ENCODE measurements at places on chromosomes 1 and 21.

- no peak for DNase-seq
Observed at GRCh38 chr21:17848228-17848627, 29.1 kb upstream of the C21orf91 start.

DNA sequence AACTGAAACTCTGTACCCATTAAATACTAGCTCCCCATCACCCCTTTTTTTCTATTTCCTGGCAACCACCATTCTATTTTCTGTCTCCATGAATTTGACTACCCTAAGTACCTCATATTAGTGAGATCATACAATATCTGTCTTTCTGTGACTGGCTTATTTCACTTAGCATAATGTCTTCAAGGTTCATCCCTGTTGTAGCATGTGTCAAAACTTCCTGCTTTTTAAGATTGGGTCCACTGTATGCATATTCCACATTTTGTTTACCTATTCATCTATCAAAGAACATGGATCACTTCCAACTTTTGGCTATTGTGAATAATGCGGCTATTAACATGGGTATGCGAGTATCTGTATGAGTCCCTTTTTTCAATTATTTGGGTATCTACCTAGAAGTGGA is 181.6 kb upstream of the ZNHIT6 start:
- DNase-seq: no peak

DNA sequence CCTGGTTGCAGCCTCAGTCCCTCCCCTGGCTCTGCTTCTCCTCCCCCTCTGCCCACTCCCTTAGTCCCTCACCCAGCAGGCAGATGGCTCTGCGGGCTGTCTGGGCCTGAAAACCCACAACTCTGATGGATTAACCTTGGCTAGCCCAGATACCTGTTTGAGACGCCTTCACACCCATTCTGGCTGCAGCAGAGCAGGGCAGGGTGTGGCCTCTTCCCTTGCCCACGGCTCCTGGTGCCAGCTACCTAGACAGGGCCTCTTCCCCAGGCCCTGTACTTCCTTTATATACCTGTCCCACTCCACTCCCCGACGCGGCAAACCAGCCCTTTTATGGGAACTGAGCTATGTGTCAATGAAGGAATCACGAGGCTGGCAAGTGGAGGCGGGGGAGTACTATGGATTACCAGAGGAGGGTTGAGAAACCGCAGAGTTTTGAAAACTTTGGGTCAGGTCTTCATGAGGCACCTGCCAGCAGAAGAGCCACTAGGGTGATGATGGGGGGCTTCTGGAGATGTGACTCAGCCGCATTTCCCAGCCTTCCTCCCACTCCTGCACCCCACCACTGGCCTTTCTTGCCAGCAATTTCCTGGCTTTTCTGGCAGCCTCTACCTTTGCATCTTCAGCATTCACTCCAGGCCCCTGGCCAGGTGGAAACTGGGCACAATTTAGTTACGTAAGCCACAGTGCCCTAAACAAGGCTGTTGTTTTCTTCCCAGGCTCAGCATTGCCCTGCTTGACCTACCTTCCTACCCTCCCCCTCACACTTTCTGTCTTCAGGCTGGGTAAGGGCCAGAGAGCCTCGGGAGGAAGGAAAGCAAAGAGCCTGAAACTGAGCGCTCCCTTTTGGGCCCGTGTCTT is at the start of gene CHI3L1:
Gene CHI3L1 (minus strand): TSS at position 259 of the 858 bp plus-strand sequence. CDS start 81 bp downstream, at position 178.
- peak; percentile 87 for DNase-seq

DNA sequence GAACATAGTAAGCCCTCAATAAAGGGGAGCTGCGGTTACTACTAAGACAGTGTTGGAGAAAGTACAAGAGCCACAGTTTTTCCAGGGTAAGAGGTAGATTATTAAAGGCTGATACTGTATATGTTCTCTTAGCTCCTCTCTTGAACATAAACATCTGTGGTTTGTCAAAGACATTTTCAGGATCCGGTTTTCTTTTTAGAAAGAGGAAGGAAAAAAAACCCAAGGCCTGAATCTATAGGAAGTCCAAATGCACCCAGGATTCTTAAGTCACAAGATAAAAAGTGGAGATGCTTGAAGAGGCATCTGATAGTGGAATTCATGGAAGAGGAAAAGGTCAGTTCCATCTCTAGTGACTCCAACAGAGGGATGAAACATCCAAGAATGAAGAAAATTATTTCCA is 24.6 kb upstream of the SLC45A3 start:
- DNase-seq: no peak

- no peak for DNase-seq
Observed at GRCh38 chr1:186882372-186883134, 53.8 kb downstream of the PLA2G4A start.

- no peak for DNase-seq
Observed at GRCh38 chr1:17636612-17637011, 97.1 kb downstream of the ARHGEF10L start.

DNA sequence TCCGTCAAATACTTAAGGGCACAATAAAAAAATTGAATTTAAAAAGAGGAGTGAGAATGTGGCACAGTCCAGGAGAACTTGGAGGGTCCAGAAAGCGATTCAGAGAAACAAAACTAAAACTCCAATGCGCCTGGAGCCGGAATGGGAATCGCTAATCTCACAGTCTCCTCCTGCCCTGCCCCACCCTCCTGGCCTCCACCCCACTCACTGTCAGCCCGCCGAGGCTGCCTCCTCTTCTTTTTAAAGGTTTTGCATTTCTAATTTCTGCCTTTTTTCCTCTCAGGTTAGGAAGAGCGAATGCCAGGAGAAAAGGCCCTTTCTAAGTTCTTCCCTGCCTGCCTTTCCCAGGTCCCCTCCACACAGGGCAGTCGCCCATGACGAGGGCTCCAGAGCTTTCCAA is 135.3 kb downstream of the ZBTB18 start:
- DNase-seq: no peak

GRCh38 chr1:186228749-186229148 is 146.3 kb downstream of the TPR start:
- no peak for DNase-seq

DNA sequence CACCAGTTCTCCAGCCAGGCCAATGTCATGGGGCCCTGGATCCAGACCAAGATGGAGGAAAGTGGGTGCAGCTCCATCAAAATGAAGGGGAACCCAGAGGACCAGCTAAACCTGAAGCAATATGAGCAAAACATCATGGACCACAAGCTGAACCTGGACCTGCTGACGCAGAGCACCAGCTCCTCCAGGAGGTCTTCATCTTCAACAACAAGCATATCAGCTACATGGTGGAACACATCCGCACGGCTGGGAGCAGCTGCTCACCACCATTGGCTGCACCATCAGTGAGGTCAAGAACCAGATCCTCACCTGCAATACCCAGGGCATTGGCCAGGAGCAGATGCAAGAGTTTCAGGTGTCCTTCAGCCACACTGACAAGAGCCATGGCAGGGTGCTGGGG is 13.7 kb upstream of the EPHA10 start:
- no peak for DNase-seq

DNA sequence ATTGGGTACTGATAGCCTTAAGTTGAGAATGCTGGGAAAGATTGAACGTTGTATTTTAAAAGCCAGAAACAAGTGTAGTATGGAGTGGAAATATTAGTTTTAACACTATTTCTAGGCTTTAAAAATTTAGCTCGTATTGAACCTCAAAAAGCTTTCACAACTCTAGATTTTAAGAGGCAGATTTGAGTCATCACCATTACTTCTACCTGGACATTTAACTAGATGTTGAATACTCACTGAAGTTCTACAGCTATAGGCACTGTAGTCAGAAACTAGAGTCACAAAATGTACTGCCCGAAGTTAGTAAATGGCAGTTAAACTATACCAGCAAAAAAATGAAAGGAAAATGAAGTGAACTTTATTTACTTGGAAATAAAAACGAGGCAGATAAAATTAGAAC is 96.5 kb downstream of the NEK7 start:
- DNase-seq: no peak

DNA sequence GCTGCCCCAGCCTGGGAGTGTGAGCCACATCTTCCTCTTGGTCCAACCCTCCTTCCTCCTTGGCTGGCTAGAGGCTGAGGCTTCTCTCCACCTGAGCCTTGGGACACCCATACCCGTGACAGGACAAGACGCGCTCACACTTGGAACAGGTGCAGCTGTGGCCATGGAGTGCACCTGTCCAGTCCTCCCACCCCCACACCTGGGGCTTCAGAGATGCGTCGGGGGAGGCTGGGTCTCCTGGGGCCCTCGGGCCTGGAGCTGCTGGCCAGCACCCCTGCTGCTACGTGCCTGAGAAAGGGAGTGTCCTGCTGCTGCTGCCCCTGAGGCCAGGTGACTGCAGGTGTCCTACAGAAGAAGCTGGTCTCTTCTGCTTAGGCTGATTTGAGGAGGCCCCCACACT is 37.0 kb upstream of the TMEM52 start:
- DNase-seq: no peak

DNA sequence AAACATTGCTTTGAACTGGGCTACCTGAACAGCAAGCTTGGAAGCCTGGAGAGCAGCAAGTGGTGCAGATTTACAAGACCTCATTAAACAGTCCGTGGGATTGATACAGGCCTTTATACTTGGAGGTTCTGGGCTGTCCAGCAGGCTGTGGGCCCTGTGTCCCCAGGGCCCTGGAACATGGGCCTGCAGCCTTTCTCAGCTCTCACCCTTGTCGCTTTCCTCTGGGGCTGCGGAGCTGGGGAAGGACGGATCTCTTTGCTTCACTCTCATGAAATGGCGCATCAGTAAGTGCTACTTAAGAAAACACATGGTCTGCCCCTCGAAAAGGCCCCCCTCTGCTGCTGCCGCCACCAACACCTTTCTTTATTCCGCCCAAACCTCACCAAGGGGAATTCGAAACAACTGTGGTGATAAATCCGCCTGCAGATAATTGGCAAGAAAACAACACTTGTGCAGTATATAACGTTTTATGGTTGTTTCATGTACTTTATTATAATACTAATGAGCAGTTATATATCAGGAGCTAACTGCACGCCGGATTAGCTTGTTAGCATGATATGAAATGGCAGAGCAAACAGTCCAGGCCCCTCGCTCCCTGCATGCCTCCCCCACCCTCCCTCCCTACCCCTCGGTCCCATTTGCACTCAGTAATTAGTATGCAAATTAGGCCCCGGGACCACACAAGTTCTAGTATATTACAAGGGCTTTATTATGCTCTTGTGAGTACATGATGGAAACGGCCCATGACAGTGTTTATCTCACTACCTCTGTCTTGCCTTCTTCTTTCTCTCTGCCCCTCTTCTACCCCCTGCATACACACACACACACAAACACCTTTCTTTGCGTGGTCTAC is 131.5 kb downstream of the RNF220 start:
- no peak for DNase-seq

- no peak for DNase-seq
Observed at GRCh38 chr1:41695118-41695745, 210.7 kb upstream of the EDN2 start.

GRCh38 chr1:234697015-234697414 is 87.0 kb upstream of the IRF2BP2 start:
- no peak for DNase-seq

- DNase-seq: no peak
Observed at GRCh38 chr1:51912881-51913280, 34.4 kb upstream of the NRDC start.

DNA sequence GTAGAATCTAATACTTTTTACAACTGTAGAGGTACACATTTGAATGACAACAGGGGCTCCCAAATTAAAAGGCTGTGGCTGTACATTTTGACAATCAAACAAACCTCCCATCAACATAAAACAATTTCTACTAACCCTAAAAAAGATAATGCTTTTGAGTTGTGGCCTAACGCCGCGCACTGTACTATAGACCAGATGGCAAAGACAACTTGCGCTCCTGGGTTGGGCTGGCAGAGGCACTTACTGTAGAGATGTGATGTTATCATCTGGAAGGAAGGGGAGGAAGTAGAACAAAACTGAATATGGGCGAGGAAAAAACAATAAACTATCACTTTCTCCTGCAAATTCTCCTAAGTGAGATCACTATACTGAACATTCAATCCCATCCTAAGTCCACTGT is 26.1 kb downstream of the SPRTN start:
- DNase-seq: no peak

DNA sequence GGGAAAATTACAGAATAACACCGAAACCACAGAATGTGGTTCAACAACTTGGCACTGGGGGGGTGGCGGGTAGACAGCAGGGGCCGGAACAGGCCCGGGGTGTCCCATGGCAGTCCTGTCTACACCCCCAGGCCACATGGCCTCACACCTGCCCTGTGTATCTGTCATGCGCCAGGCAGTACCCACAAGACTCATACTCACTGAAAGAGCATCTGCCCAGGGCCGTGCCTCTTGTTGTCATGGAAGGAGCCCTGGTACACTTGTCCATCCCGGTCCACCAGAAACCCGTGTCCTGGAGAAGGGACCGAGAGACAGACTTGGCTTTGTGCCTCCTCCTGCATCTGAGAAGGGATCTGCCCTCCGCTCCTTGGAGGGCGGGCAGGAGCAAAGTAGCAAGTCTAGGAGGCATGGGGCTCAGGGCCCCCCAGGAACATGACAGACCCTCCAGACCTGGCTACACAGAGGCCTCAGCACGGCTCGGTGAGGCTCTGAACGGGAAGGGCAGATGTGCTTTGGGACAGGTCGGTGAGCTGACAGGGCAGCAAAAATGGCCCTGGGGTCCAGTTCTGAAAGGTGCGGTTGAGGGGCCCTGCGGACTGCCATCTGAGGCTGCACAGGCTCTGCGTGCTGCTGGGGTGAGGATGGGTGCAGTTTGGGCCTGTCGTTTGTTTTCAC is 5.6 kb downstream of the MORN1 start:
- DNase-seq: no peak

DNA sequence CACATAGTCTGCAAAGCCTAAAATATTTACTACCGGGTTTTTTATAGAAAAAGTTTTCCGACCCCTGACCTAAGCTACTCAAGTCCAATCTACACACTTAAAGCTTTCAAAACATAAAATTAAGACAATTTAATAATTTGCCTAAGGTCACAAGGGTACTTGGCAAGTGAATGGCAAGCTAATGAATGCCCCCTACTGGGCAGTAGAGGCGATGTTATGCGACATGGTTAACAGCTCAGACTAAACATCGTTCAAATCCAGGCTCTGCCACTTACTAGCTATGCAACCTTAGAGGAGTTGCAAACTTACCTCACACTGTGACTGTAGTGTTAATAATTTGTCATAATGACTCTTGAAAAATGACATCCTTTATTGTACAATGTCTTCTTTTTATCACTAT is 317.2 kb upstream of the NFIA start:
- DNase-seq: peak; percentile 80

DNA sequence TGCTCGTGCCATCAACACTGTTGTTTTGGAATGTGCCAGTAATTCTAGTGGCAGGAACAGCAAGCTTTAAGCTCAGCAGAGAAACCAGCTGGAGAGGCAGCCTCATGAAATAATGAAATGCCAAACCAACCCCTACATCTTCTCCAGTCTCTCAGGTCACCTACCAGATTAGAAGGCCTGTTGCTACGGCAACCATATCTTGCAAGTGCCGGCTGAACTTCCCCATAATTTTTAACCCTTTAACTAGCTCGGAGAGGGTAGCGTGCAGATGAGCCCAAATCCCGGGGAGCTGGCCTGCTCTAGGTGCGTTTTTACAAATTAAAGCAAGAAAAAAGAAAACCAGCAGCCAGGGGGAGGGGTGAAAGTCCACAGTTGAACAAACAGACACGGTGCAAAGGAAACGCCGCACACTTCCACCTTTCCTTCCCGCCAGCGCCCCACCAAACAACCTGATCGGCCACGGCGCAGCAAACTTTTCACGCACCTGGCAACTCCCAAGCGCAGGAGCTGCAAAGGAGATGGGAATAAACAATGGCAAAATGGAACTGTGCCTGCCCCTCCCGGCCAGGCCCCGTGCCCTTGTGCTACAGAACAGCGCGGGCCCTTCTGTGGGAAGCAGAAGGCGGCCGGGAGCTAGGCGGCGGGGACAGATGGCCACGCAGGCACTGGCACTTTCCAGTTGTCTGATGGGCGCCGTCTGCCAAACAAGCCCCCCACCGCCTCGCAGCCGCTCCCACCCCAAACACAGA is 50.1 kb downstream of the SSBP3 start:
- peak; percentile 90 for DNase-seq

Data from NCI-H82 (cell line).